ENCODE measurements at places on chromosomes 12 and 14.

GRCh38 chr12:116217045-116217735, 60.3 kb downstream of the MED13L start:
- DNase-seq: no peak

- DNase-seq: no peak
These were observed 50.9 kb downstream of the RIN3 start for GRCh38 chr14:92564344-92565039.

DNA sequence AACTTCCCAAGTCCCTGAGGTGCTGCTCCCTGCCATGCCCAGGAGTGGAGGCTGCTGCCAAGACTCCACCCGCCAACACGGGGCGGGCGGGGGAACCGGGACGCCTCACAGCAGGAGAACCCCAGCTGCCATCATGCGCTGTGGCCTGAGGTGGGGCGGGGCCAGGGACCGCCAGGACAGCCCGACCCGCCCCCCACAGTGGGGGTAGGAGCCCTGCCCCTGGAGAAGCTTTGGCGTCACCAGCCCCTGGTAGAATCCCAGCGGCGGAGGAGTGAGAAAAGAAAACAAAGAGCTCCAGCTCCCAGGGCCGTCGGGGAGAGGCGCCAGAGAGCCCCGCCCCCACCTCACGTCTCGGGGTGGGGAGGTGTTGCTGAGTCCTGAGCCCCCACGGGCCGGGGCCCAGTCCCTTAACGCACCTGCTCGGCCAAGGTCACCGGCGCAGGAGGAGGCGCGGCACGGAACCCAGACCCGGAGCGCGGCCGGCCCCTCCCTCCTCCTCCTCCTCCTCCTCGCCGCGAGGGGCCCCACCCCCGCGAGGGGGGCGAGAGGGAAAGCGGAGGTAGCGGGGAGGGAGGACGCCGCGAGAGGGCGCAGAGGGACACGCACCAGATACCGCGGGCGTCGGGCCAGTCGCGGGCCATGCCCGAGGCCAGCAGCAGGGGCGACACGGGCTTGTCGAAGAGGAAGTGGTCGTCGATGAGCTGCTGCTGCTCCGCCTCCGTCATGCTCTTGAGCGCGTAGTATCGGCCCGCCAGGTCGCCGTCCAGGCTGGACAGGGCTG, 1.8 kb downstream of the CKB start:
- DNase-seq: peak; percentile 52

DNA sequence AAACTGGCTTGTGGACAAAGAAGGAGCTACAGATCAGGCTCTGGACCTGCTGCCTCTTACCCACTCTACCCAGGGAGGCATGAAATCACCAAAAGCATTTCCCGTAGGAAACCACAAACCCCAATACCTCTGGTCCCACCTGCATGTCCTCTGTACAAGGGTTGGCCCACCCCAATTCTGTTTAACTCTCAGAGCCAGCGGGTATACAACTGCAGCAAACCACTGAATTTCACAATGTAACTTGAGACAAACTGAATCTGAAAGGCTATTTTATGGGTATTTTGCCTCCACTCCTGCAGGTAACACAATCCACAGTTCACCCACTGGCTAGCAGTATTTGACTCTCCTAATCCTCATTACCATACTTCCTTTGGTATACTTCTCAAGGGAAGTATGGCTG, 16.5 kb downstream of the SIX1 start:
- peak; percentile 49 for DNase-seq

- DNase-seq: peak; percentile 26
These were observed 27.3 kb downstream of the FRS2 start for GRCh38 chr12:69497308-69498026.

- DNase-seq: peak; percentile 15
These were observed 59.1 kb upstream of the SLC6A13 start for GRCh38 chr12:321606-322326.

- DNase-seq: no peak
These were observed 18.0 kb upstream of the SMUG1 start for GRCh38 chr12:54206791-54207190.

- no peak for DNase-seq
These were observed 93.9 kb upstream of the NCOR2 start for GRCh38 chr12:124661341-124661740.

DNA sequence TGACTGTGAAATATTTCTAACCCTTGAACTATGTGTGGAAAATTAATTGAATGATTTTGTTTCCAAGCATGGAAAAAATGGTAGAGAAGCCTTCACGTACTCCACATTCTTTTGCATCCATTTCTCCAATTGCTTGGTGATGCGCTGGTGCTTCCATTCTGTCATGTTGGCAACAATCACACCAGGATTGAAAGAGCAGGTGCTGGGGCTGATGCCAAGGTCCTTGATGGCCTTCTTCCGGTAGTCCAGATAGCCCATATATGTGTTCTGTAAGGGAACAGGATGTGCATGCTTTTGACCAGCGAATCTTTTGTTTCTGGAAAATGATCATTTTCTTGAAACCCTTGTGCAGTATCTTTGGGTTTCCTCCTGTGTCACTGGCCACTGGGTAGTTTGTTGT, 28.6 kb downstream of the TDG start:
- DNase-seq: no peak

DNA sequence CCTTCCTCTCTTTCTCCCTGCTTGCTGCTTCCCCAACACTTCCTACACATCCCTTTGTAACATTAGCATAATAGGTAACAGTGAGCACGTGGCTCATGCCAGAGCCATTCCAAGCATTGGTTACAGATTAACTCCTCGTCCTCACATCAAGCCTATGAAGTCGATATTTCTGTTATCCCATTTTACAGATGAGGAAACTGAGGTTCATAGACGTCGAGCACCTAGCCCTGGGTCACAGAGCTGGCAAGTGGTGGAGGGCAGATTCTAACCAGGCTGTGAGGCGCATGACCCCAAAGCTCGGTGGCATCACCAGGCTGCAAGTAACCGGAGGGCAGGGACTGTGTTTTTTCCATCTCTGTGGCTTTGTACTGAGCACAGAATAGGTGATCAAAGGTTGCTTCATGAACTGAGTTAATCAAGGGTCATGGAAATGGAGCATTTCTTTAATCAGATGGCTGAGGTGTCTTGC, 5.7 kb upstream of the SERPINA1 start:
- DNase-seq: peak; percentile 12

- no peak for DNase-seq
These were observed 12.7 kb downstream of the TSPAN11 start for GRCh38 chr12:30939234-30939633.

DNA sequence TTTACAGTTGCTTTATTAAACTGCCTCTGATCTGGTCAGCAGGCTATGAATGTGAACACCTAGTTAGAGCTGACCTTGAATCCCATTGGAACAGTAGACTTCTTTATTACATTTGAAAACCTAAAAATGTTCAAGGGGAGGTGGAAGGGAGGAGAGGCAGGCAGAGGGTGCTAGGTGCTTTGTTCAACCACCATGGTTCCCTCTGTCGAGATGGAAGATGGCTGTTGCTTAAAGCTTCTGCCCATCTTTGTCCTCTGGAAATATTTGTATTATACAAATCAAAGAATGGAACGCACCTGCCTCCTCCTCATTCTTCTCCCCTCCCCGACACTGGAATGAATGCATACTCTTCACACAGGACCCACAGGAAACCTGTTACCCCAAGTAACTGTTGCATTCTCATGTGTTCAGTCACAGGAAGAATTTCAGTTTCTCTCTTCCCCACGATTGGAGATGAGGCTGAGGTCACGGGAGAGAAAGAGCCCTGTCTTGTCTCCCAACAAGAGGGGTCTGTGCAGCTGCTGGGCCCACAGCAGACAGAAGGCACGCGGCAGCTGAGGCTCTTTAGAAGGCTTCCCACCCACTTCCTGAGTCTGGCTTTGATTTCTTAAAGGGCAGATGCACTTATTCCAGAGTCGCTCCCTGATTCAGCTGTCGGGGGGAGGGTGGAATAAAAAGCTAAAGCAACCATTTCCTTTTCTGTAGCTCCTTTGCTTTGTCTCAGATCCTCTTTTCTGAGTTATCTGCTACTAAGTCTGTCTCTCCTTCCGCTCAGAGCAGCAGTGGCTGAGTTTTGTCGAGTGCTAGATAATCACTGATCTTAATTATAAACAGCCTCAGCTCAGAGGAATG, 217.9 kb upstream of the BTG1 start:
- peak; percentile 35 for DNase-seq

DNA sequence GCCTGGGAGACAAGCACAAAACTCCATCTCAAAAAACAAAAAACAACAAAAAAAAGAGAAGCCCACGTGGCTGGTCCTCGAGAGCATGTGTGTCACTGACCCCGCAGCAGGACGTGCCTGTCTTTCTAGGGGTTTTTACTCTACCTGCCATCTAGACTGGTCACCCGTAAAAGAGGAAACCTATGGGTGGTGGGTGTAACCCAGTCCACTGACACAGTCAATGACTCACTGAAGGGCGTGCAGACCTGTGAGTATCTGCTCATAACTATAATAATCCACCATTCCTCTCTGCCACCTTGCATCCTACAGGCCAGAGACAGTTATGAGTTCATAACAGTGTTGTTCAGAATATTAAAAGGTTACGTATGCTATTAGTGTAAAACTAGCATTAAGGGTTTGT, 4.6 kb downstream of the GOLGA3 start:
- DNase-seq: no peak

- DNase-seq: no peak
These were observed 507.6 kb downstream of the PCNX1 start for GRCh38 chr14:71414631-71415403.

GRCh38 chr14:90193925-90194324, 62.4 kb upstream of the PSMC1 start:
- DNase-seq: peak; percentile 29

DNA sequence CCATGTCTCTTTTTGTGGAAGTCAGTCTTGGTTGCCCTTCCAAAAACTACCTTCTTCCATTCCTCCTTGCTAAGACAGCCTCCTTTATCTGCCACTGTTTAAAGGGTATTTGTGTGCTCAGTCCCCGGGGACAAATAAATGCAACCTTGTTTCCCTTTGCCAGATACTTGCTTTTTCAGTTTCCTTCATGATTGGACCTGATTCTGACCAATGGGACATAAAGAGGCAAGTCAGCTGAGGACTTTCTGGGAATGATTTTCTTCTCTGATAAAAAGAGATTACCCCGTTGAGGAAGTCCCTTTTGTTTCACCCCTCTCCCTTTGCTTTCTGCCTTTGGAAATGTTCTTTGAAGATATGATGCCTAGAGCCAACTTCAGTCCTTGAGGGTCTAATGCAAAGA, 7.4 kb upstream of the TUBA1B start:
- no peak for DNase-seq

- peak; percentile 80 for DNase-seq
These were observed 12.6 kb upstream of the TTC7B start for GRCh38 chr14:90828642-90829487.

- peak; percentile 78 for DNase-seq
These were observed 47.2 kb upstream of the PLXNC1 start for GRCh38 chr12:94100990-94101737.

- DNase-seq: no peak
These were observed 5.4 kb upstream of the TBX3 start for GRCh38 chr12:114689075-114689994.

- DNase-seq: no peak
These were observed 256.6 kb downstream of the CPNE8 start for GRCh38 chr12:38648813-38649212.
